Fibroblast of lung (primary cell): ENCODE measurements at places on chromosomes 1 and 21.

DNA sequence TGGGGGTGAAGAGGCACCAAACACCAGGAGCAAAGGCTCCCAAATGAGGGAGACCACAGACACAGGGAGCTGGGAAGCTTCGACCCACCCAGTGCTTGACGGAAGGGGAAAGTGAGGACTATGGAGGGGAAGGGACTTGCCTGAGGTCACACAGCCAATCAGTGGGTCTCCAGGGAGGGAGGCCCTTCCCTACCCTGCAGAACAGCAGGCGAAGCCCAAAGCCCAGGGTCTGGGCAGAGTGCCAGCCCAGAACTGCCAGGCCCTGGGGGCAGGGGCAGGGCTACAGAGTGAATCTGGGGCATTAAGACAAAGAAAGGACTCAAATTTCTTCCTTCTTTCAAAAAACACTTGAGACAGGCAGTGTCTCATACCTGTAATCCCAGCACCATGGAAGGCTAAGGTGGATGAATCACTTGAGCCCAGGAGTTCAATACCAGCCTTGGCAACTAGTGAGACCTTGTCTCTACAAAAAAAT lies 45.5 kb upstream of the ECE1 start:
- DNase-seq = no peak

DNA sequence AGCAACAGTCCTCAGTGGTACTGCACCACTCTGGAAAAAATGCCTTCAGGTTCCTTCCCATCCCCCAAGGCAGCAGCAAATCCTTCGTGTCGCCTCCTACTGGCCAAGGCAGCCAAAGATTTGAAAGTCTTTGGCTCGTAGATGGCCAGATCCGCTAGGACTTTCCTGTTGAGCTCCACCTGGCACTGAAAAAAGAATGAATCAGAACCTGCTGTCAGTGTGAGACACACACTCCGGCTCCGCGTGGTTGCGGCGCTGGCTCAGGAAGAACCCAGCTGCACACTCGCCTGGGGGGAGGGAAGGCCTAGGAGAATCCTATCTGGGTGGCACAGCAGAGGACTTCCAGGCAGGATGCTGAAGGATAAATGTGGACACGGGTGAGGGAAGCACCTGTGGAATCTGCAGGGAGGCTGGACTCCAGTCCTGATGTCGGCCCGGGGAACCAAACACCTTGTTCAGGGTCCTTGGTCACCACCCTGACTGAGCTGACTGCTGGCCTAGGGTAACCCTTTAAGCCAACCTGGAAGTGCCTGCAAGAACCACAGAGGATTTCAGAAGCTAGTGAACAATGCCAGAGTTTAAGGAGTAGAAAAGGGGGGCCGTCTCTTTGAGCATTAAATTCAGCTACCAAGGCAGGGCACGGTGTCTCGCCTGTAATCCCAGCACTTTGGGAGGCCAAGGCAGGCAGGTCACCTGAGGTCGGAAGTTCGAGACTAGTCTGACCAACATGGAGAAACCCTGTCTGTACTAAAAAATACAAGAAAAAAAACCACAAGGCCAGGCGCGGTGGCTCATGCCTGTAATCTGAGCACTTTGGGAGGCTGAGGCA lies 3.2 kb upstream of the CCNL2 start:
- peak; percentile 72 for DNase-seq

DNA sequence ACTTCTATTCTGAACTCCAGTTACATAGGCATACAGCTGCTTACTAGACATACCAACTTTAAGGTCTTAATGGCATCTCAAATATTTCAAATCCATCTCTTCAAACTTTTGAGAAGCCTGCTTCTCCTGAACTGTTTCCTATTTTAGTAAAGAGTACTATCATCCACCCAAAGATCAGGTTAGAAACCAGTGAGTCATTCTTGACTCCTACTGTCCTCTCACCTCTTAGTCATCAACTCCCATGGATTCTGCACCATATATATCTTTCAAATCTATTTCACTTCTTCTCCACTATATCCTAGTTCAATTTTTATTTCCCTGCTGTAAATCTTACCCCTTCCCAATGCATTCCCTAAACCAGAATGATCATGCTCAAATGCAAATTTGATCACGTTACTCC lies 18.1 kb upstream of the BEND5 start:
- no peak for DNase-seq

DNA sequence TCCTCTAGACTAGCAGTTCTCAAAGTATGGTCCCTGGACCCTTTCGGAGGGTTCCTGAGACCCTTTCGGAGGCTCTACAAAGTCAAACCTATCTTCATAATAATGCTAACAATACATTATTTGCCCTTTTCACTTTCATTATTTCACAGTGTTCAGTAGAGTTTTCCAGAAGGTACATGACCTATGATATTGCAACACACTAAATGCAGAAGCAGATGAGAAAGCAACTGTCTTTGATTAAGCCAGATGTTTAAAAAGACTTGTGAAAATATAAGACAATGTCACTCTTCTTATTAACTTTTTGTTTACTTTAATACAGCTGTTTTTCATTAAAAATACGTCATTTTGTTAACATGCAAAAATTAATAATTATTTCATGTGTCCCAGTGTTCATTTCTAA lies 5.8 kb downstream of the KCNJ10 start:
- no peak for DNase-seq

- no peak for DNase-seq
These were observed 224.7 kb upstream of the FAM78B start for GRCh38 chr1:166391279-166392066.

DNA sequence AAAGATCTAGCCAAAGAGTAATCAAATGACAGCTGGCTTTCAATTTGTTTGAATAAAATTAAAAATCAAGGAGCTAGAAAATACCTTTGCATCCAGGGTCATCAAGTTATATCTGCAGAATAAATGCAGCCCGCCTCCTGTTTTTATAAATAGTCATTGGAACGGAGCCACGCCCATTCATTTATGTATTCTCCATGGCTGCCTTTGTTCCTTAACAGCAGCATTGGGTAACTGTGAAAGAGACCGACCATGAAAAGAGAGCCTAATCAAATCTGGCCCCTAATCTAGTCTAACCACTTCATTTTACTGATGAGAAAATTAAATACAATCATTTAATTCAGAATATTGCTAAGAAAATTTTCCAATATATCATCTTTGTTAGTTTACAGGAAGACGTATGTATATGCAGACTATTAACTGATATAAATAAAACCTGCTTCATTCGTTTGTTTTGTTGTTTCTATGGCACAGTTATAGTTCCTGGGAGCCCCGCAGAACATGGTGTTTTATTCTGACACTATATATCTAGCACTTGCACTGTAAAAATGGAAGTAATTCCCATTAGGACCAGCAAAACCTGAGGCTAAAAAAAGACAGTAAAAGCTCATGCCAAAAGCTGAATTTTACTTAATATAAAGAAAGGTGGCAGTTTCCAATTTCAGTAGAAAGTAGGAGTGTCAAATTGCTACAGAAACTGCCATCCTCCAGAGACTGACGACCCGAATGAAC lies 111.8 kb upstream of the PALMD start:
- no peak for DNase-seq

DNA sequence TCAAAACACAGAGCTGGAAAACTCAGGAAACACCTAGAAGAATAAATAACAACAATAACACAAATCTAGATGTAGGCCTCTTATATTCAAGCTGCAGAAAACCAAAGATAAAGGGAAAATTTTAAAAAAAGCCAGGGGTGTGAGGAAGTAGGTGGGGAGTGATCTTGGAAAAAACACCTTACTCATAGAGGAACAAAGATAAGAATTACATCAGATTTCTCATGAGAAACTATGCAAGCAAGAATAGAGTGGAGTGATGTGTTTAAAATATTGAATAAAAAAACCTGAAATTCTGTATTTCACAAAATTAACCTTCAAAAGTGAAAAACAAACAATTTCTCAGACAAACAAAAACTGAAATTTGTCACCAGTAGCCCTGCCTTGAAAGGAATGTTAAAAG lies 265.5 kb upstream of the RGS18 start:
- no peak for DNase-seq

DNA sequence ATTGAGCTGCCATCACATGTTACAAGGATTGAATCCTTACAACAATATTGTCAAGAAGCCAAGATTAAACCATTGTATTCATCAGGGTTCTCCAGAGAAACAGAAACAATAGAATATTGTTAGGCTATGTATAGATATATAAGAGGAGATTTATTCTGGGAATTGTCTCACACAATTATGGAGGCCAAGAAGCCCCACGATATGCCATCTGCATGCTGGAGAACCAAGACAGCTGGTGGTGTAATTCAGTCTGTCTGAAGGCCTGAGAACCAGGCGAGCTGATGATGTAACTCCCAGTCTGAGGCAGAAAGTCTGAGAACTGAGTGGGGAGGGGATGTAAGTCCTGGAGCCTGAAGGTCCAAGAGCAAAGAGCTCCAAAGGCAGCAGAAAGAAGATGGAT lies 14.5 kb upstream of the TTF2 start:
- DNase-seq = no peak

DNA sequence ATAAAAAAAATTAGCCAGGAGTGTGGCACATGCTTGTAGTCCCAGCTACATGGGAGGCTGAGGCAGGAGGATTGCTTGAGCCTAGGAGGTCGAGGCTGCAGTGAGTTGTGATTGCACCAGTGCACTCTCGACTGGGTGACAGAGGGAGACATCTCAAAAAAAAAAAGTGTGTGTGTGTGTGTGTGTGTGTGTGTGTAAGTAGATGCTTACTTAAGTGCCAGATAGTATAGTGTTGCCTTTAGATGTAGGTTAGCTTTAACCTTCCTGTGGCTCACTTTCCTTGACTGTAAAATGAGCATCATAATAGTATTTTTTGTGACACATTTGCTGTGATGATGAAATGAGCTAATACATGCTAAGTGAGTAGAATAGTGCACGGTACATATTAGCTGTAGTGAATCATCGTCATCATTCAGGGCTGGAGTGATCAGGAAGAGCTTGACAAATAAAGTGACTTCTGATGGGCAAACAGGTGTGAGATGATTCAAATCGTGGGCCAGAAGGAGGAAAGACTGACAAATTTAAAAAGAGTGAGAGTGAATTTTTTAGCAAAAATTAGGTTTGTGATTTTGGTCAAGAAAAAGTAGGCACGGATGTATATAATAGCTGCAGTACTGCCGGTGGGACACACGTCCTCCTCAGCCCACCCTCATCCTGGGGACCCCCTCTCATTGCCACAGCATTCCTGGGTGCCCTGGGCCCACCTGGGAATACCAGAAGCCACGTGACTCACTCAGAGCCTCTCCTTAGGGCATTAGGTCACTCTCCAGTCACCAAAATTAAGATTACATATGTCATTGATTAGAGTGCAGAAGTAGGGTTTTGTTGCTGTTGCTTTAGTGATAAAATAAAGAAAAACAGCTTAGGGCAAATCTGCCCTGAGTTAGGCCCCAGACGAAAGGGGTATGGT lies 33.9 kb downstream of the EIF2D start:
- DNase-seq = peak; percentile 27

DNA sequence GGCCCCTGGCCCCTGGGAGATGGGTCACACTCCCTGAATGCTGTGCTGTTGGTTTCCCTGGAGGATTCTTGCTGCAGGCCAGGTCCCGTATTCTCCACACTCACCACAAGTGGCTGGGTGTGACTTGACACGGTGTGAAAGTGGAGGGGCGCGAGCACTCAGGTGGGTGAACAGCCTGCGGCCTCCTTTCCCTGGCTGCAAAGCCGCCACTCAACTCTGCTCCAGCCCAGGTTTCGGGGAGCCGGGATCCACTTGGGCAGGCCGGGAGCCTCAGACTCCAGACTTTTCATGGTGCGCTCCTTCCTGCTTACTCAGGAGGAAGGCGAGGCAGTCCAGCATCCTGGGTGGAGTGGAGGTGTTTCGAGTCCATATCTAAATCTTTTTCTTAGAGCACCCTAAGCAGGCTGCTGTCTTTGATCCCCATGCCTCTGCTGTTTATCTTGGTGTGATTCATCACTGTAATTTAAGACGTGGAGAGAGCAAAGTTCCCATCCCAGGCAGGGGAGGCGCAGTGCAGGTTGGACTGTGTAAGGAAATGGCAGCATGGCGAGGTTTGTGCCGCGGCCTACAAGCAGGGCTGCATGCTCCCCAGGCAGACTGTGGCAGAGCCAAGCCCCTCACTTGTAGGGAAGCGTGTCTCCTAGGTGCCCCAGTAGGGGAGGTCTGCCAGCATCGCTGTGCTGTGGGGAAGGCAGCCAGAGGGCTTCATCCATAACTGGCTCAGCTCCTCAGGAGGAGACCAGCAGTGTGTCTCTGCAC lies 29.6 kb downstream of the VANGL1 start:
- DNase-seq = peak; percentile 80
